Stimulated activated CD8-positive, alpha-beta memory T cell treated with anti-CD3 and anti-CD28 coated beads, Interleukin-7, amount 100 ng/mL, for 1 hour (primary cell): ENCODE measurements at places on chromosomes 1 and 21.

DNA sequence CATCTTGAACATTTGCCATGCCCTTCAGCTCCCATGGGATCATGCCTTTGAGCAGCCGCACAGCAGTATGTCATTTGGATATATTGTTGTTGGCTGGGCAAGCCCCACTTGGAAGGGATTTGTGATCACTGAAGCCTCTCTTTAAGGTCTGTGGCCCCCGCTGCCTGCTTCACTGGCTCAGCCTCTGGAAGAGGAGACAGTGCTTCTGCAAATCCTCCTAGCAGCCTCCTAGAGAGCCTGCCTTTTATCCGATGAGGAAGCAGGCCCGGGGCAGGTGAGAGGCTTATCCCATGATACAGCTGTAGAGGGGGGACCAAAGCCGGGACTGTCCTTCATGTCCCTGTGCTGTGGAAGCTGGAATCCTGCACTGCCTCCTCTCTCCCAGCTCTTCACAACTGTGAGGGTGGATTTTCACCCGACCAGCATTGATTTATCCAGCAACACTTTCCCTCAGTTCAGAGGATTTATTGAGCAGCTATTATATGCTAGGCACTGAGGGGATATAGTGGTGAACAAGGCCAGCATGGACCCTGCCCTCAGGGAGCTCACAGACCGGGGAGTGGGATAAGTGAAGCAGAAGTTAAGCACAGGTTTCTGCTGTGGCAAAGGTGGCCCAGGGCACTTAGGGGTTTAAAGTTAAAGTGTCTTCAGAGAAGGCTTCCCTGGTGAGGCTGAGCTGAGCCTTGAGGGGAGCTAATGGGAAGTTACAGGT lies 3.9 kb downstream of the TMEM61 start:
- DNase-seq, result no peak

DNA sequence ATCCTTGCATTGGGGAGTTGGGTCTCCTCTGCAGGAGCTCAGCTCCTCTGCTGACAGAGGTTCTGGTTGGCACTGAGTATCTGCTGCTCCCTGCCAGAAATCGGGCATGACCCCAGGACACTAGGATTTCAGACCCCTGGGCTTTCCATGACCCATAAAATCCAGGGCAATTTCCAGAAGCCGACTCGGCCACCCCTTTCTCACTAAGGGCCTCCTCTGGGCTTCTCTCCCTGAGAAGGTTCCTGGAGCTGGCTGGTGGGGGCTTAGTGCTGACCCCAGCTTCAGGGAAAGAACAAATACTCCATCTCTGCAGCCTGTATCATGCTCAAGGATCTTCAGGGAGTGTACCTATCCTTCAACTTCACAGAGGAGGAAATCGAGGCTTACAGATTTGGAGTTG lies 603.4 kb downstream of the PTPRU start:
- no peak for DNase-seq

GRCh38 chr1:219074084-219074728 lies 99.5 kb upstream of the LYPLAL1 start:
- DNase-seq, result no peak

DNA sequence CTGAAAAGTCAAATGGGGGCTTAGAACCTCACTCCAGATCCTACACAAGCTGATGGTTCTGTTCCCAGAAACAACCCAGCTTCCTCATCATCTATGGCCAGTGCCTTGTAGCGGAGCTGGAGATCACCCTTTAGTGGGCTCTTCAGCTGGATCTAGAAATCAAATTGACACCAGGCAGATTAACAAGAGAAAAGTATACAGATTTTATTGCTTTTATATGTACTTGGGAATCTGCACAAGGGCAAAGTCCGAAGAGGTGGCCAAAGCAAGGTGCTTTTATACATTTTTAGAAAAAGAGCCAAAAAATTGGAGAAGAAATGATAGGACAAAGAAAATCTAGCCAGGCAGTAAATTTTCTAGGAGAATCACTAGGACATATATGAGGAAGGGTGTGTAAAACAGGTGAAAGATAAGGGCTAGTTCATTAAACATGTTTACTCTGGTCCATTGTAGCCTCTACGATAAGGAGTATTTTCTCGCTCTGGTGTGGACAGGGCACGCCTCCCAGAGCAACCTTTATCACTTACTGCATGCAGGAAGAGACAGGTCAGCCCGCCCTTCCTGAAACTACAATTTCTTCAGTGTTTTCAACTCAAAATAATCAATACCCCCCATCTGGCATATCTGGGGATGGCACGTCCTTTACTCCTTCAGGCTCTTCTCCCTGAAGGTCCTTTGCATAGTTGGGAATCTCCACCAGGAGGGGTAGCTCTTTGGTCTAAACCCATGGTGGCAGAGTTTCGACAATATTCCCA lies 14.0 kb upstream of the LGALS8 start:
- no peak for DNase-seq

- no peak for DNase-seq
These were observed 115.2 kb downstream of the LRRC40 start for GRCh38 chr1:70090141-70090540.

- no peak for DNase-seq
These were observed 1.6 kb downstream of the ADAMTS5 start for GRCh38 chr21:26965040-26965906.

DNA sequence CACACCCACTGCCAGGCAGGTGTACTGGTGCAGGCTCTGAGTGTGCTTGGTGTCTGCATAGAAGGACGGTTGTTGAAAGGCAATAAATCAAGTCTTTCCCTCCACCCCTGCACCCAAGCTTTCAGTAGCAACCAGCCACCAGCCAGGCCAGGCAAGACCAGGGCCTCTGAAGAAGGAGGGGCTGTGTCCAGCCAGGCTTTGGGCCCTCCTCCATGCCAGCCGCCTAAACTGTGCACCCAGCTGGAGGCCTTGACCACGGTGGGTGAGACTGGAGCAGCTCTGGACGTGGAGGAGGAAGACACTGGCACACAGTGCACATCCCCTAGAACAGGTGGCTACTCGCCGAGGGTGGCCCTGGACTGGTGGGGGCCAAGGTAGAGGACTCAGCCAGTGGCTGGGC lies 4.9 kb downstream of the OLIG2 start:
- no peak for DNase-seq

GRCh38 chr1:65011983-65012382 lies 45.6 kb upstream of the JAK1 start:
- no peak for DNase-seq

DNA sequence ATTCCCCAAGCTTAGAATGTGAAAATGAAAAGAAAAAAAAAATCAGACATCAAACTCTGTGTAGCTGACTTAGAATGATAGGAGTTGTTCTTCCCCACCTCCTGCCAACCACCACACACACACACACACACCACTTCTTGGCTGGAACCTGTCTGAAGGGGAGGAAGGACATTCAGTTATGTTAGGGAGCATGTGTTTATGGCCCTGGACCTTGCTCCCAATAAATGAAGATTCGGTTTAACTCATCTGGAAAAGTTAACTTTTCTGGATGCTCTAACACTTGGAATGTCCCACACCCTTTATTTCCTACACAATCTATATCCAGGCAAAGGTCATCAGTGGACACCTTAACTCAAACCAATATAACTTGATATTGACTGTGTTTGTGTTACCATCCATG lies 112.4 kb downstream of the DAB1 start:
- DNase-seq, result no peak
